Right lobe of liver (tissue), 6 donors: ENCODE measurements at places on chromosomes 5 and 9. TPM values are rescaled to one million over a fixed set of nuclear protein-coding genes. Genes with fewer than 3 reads are reported as not detected.
A peak's percentile ranks its signal among the peaks of the same experiment; 100 is the strongest.

The IL5 gene
- not detected for total RNA-seq

GRCh38 chr5:149421834-149422233, 42.7 kb upstream of the IL17B start:
- H3K36me3 ChIP-seq = no peaks in the 10 kb centered on the region
- no peaks in the 10 kb centered on the region for H3K27me3 ChIP-seq
- no peak for DNase-seq
- H3K4me1 ChIP-seq = no peaks in the 10 kb centered on the region

The UGCG gene
- total RNA-seq = 11.9 TPM

DNA sequence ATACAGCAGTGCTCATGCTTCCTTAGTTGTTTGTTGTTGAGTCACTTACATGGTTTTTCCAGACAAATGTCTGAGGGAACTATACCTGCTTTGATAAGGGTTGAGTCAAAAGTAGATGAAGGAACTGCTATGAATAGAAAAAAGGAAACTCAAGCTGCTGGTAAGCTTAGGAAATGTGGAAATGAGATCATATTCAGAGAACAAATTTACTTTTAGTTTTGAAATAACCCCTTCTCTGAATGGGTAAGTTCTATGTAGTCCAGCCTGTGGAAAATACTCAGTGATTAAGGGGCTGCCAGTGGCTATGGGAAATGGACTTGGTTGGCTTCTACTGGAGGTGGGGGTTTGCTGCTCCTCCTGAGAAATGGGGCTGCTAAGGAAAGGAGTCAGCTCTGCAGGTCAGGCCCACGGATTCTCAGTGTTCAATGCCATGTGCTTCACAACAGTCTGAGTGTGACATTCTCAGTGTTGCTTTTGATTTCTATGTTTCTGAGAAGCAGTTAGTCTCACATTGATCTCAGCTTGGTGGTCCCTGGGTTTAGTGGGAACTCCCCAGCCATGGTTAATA, 47.7 kb upstream of the GLRX start:
- peak overlapping the region; percentile 5 for H3K27ac ChIP-seq
- H3K27me3 ChIP-seq = no peaks in the 10 kb centered on the region
- H3K36me3 ChIP-seq = no peaks in the 10 kb centered on the region
- no peak overlapping the region for H3K4me3 ChIP-seq
- no peak for DNase-seq

The IL4 gene
- total RNA-seq = not detected

The CDH9 gene
- total RNA-seq = not detected

DNA sequence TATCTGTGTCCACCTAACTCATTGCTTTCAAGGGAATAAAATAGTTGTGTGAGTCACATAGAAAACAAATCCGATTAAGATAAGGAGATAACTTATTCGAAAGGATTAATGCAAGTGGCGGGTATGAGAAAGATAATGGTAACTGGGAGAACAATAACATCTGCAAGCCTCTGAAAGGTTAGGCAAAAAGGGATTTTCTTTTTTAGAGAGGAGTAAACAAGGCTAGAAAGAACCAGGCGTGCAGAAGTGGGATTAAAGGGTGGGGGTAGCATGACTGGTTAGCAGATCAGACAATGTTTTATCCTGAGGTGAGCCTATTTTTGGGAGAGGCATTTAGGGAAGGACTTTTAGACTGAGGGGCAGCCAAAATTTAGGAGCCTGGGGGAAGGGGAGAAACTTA, 34.7 kb upstream of the JMY start:
- H3K27ac ChIP-seq = no peak overlapping the region
- no peaks in the 10 kb centered on the region for H3K27me3 ChIP-seq
- H3K36me3 ChIP-seq = no peaks in the 10 kb centered on the region
- H3K4me3 ChIP-seq = no peak overlapping the region
- no peak for DNase-seq
- H3K4me1 ChIP-seq = no peaks in the 10 kb centered on the region

DNA sequence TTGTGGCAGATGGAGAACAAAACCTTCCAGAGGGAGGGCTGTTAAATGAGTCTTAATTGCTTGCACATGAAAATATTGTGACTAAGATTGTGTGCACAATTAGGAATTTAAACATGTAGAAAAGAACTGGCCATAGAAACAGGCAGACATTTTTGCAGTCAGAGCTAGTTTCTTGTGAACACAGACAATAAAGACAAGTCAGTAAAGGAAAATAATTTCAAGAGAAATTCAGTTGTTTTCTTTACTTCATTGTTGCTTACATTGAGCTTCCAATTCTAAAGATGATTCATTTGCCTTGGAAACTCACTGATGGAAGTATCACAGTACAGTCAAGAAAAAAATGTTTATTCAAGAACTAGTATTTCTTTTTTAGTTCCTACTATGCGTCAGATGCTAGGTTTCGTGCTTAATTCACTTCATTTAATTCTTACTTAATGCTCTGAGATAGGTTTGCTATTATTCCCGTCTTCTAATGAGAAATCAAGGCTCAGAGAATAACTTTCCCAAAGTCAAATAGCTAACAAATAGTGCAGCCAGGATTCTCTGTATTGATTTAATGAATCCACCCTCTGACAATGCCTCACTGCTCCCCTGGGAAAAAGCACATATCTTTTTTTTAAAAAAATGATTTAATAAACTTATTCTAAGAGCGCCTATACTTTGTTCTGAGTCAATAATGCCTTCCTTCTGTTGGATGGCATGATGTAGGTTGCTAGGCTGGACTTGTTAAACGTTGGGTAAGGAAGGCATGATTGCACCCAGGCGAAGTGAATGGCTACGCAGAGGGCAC, 581.4 kb downstream of the RAB3C start:
- DNase-seq = no peak
- no peaks in the 10 kb centered on the region for H3K27me3 ChIP-seq
- peaks cover under 1% of the 10 kb centered on the region for H3K4me1 ChIP-seq
- H3K4me3 ChIP-seq = no peak overlapping the region
- no peak overlapping the region for H3K27ac ChIP-seq
- H3K36me3 ChIP-seq = no peaks in the 10 kb centered on the region

GRCh38 chr9:75964427-75964826, 74.0 kb downstream of the PCSK5 start:
- H3K27ac ChIP-seq = no peak overlapping the region
- H3K27me3 ChIP-seq = no peaks in the 10 kb centered on the region
- DNase-seq = no peak
- no peaks in the 10 kb centered on the region for H3K4me1 ChIP-seq

- no peaks in the 10 kb centered on the region for H3K27me3 ChIP-seq
- H3K4me1 ChIP-seq = no peaks in the 10 kb centered on the region
- H3K4me3 ChIP-seq = no peak overlapping the region
- no peak for DNase-seq
Observed at GRCh38 chr5:137596941-137597340, 97.8 kb upstream of the SPOCK1 start.

- H3K27ac ChIP-seq = no peak overlapping the region
- H3K4me3 ChIP-seq = no peak overlapping the region
- no peaks in the 10 kb centered on the region for H3K4me1 ChIP-seq
- H3K27me3 ChIP-seq = no peaks in the 10 kb centered on the region
Observed at GRCh38 chr9:29021632-29022031, 1448.4 kb upstream of the C9orf72 start.

- H3K4me1 ChIP-seq = peaks cover 21% of the 10 kb centered on the region
- H3K36me3 ChIP-seq = no peaks in the 10 kb centered on the region
Observed at GRCh38 chr9:34994900-34995669, 5.5 kb downstream of the DNAJB5 start.

The SET gene
- 75.0 TPM for total RNA-seq

DNA sequence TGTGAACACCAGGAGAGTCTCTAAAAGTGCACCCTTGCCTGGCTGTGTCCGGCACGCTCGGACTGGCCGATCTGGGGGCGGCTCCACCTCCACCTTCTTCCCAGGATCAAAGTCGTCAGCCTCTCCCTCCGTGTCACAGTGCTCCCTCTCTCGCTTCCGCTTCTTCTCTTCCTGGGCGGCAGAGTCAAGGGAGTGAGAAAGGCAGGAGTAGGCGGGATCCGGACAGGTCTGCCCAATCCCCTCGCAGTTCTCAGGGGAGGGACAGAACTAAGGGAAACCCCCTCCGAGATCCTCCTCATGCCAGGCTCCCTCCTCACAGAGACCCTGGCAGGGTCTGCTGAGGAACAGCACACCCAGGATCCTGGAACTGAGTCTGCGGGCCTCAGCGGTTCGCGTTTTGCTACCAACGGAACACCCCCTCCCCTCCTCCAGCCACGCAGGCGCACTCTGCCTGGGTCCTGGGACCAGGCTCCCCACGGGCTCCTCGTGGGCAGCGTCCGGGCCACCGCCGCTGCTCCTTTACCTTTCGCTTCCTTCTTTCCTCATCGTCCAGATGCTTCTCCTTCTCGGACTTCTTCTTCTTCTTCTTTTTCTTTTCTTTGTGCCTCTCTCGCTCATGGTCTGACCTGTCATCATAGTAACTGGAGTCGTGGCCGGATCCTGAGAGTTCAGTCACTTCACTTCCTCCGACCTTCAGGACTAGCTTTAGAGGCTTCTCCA, 1.3 kb downstream of the BRD9 start:
- H3K4me1 ChIP-seq = no peaks in the 10 kb centered on the region
- no peak for DNase-seq
- peak overlapping the region; percentile 79 for H3K4me3 ChIP-seq

DNA sequence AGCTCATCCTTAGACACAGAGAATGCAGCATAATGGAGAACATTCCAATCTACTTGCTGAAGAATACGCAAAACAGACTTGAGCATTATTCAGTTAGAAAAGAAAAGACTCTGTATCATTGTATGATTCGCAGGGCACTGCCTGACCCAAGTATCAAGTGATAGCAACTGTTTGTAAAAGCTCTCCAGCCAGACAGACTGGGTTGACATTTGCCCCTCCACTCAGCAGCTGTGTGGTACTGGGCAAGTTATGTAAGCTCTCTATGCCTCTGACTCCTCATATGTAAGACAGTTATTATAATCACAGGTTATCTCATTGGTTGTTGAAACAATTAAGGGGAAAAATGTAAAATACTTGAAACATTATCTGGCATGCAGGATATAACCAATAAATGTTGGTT, 505.0 kb downstream of the ELAVL2 start:
- no peaks in the 10 kb centered on the region for H3K36me3 ChIP-seq
- H3K27ac ChIP-seq = no peak overlapping the region
- H3K4me1 ChIP-seq = peaks cover 5% of the 10 kb centered on the region
- peak; percentile 53 for DNase-seq
- H3K4me3 ChIP-seq = no peak overlapping the region

DNA sequence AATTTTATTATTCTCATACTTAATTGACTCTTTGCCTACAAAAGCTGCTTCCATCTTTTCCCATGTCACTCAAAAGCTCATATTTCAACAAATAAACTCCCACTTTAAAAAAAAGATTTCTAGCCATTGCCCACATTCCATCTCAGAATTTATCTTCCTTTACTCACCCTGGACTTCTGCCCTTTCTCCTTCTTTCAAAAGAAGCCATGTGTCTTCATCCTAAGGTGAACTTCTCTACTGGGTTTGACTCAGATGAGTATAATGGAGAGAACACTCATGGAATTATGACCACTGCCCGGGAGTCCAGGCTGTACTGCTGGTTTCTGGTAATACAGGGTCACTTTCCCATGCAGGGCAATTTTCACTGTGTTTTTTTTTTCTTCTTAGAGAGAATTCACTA, 548.5 kb upstream of the ZNF462 start:
- H3K27ac ChIP-seq = no peak overlapping the region
- H3K4me3 ChIP-seq = no peak overlapping the region
- no peak for DNase-seq
- no peaks in the 10 kb centered on the region for H3K27me3 ChIP-seq
- no peaks in the 10 kb centered on the region for H3K4me1 ChIP-seq

DNA sequence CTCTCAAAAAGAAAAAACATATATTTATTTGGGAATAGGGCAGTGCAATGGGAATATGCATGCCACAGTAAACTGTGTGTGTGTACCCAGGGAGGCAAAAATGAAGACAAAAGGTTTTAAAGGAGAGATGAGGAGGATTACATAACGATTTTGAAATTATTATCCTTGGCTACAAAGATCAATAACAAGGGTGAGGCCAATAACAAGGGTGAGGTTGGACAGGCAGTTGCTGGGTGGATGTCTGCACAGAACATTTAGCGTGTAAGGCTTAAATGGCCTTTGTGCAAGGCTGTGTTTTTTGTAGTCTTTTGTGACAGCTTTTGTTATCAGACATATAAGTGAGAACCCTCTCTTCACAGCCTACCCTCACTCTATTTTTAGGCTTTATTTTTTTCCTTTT, 114.0 kb downstream of the JMY start:
- H3K4me1 ChIP-seq = no peaks in the 10 kb centered on the region
- no peaks in the 10 kb centered on the region for H3K27me3 ChIP-seq
- H3K4me3 ChIP-seq = no peak overlapping the region
- DNase-seq = no peak
- H3K27ac ChIP-seq = no peak overlapping the region

DNA sequence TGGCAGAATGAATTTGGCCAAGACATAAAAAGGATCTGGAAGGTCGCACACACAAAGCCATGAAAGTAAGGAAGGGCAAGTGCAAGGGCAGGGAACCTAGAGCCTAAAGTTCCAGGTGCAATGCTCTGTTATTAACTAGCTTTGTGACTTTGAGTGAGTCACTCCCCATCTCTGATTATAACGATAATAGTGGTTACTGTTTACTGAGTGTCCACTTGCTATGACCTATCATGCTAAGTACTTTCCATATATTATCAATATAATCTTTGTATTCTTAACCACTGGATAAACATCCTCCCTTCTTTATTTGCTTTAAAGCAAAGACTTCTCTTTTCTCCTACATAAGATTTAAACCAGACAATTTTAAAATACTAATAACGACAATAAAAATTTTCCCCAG, 504.6 kb upstream of the BRINP1 start:
- no peaks in the 10 kb centered on the region for H3K36me3 ChIP-seq
- H3K27me3 ChIP-seq = no peaks in the 10 kb centered on the region
- H3K4me1 ChIP-seq = no peaks in the 10 kb centered on the region
- DNase-seq = no peak

The HMGXB3 gene
- 24.5 TPM for total RNA-seq

DNA sequence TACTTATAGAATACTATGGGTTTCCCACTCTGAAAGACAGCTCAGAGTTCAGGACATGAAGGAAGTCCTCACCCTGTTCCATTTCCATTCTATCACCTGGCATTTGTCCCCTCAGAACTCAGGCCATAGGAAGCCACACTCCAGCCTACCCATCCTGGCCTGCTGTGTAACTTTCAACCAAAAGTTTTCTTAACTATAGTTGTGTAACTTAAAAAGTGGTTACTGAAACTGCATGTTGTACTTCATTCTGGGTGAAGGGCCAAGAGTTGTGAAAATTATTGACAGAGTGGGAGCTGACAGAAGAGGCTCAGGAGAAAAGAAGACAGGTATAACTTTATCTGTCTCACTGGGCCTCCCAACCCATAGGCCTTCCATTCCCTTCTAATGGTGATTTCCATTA, 212.5 kb downstream of the RAB3C start:
- no peak for DNase-seq
- no peaks in the 10 kb centered on the region for H3K4me1 ChIP-seq
- no peaks in the 10 kb centered on the region for H3K27me3 ChIP-seq
- H3K27ac ChIP-seq = no peak overlapping the region
- no peaks in the 10 kb centered on the region for H3K36me3 ChIP-seq

The SLC46A2 gene
- 0.25 TPM for total RNA-seq

GRCh38 chr9:122406070-122406890, 35.5 kb downstream of the PTGS1 start:
- no peaks in the 10 kb centered on the region for H3K4me1 ChIP-seq
- no peaks in the 10 kb centered on the region for H3K27me3 ChIP-seq
- H3K4me3 ChIP-seq = no peak overlapping the region
- no peaks in the 10 kb centered on the region for H3K36me3 ChIP-seq
- H3K27ac ChIP-seq = no peak overlapping the region

GRCh38 chr5:125708583-125708982, 714.6 kb upstream of the GRAMD2B start:
- no peak for DNase-seq
- H3K36me3 ChIP-seq = no peaks in the 10 kb centered on the region
- no peak overlapping the region for H3K27ac ChIP-seq
- H3K4me1 ChIP-seq = no peaks in the 10 kb centered on the region
- H3K4me3 ChIP-seq = no peak overlapping the region

The DPYSL3 gene
- 3.2 TPM for total RNA-seq
